ENCODE measurements at places on chromosomes 1 and 21.

DNA sequence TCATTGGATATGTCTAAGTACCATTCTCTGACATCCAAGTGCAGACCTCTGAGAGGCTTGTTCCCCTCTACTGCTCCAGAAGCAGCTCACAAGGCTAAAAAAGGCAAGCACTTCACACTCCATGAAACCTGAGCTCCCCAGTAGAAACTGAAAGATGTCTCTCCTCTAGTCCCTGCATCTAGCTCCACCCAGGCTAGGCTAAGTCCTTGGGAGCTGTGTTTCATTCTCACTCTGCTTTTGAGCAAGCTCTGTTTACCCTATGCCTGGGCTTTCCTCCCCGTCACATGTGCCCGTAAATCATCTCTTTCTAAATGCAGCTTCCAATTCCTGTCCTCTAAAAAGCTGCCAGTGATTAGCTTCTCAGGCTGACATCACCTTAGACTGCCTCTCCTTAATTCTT lies 39.0 kb downstream of the LRRC71 start:
- no peak for DNase-seq

DNA sequence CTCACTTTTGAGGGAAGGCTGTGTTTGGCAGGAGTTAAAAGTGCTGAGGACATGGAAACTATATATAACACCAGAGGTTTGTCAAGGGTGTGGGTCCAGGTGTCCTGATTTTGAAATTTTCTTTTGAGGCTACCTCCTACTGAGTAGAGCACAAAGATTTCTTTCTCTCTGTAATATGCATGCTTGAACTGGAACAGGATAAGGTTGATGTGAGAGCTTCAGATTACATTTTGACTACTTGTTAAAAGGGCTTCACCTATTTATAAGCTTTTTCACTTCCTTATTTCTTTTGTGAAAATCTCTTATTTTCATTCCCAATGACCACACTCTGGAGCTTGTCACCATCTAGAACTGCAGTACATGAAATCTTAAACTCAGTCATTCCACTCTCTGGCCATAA lies 59.8 kb upstream of the PLA2G4A start:
- DNase-seq: no peak

DNA sequence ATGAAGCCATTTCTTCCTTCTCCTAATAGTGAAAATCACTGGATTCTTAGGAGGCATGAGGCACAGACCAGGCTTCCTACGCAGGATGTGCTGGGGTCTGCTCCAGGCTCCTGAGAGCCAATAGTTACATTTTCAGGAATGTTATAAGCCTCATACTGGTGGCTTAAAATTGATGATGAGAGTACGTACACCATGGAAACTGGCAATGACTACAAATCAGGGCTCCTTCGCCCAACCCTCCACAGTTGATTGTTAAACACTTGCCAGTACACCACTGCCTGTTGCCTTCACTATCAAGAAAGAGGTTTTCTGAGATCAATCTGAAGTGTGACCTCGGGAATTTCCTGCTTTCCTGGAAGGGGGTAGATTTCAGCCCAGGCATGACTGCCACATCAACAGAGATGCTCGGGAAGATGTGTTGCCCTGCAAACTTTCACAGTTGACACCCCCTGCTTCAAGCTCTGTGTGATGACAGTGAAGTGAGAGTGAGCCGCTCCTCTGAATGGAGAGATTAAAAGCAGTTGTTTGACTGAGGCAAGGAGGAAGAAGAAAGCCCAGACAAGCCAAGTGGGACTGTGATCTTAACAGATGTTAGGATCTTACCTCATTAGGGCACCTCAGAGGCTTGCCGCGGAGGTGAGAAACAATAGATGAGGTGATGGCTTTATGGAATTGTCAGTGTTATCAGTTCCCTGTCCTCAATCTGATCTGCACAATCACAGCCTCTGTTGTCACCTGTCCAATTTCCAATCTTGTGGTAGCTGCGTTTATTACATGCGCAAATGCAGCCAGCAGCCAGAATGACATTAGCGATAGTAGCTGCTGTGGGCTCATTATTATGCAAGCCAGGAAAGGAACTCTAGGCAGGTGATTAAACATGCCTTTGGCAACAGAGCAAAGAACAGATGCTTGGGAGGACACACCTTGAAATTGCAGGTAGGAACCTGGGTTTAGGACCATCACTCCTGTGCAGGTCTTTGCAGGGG lies 277.3 kb downstream of the KAZN start:
- DNase-seq: no peak

DNA sequence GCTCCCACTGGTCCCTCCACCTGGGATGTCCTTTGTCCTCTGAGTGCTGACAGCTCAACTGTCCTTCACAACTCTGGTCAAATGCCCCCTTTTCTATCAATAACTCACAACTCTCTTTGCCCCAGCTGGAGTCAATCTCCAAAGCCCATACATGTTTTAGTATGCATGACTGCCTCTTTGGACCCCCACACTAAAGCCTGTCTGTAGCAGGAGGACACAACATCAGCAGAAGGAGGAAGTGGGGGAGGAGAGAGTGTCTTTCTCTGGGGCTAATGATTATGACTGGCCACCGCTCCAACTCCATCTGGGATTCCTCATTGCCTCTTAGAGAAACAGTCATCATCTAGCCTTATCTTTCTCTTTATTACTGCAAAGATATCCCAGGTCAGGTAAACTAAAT lies 186.6 kb upstream of the FGGY start:
- DNase-seq: no peak

DNA sequence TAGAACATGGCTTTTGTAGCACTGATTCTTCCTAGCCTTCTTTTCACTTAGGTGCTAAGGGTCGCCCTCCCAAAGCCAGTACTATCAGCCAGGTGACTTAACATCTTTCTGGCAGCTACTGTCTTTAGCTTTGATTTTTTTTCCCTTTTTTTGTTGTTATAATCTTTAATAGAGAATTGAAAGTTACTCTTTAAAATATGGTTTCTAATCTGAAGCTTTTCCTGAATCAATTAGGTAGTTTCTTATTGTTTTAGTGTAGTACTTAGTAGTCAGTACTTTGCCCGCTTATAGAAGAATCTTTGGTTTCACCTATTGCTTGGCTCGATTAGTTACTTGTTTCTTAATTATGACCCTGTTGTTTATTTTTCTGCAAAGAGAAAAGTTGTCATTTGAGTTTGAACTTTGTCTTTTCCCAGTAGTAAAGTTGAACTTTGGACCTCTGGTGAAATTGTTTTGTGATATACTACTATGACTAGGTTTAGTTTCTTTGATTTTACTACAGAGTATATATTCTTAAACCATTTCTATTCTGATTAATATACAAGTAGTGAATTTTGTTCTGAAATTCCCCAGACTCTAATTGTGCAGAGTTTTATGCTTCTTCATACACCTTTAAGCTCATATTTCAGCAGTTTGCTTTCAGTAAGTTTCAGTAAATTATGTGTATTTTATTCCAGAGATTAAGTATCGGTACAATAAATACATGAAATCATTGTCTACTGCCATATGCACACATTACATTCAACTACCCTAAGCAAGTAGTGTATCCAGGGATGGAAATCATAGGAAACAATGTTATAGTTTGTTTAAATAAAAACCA lies 3.9 kb downstream of the MAGI3 start:
- no peak for DNase-seq

DNA sequence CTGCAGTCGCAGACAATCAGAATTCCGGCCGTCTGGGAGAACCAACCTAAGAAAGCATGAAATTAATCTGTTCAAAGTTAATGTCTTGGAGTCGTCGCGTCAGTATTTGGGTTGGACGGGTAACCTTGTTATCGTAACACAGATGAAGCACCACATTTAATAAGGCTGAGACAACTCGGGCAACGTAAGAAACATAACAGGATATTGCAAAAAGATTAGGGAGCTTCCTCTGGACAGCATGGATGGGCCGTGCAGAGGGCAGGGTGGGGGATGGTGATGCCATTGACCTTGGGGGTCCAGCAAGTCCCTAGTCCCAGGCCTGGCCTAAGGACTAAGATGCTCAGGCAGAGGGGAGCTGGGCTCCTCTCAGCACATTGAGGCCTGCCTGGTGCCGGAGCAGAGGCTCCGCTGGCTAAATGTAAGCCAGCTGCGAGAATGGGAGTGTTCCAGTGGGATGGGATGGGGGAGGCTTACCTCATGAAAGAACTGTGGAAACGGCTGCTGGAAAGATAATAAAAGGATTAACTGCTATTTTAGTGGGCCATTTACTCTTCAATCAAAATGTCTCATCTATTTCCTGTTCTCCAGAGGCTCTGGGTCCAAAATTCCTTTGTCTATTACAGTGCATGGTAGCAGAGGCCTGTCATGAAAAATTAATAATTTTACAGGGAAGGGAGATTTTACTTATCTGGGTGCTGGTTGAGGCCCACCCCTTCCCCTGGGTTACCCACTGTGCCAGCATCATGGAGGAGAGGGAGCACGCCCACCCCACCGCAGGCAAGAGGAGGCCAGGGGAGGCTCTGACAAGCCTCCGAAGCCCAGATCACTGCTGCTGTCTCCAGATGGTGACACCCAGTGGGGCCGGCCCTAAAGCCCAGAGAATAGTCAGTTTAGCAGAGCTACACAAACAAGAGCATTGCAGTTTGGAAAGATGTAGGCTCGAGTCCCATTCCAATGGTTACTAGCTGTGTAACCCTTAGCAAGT lies 131.6 kb downstream of the DMRTB1 start:
- DNase-seq: no peak

GRCh38 chr1:170284512-170284911 lies 138.8 kb downstream of the NTMT2 start:
- DNase-seq: no peak

DNA sequence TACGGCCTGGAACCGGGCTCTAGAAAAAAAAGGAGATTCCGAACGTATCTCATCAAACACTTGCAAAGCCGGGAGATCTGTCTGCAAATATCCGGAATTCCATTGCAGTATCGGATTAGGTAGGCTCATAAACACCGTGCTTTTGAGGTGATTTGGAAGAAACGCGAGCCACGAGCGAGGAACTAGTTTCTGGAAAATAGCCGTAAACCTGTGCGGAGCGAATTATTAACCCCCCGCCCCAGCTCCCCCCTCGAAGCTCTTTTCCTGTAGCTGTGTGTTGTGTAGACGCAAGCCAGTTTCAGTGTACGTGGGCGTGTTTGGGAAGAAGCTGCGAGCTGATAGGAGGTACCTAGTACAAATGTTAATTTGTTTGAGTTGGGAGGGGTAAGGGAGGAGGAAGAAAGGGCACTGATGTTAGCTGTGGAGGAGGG lies 1.1 kb downstream of the RALGPS2 start:
- peak; percentile 62 for DNase-seq

GRCh38 chr21:45100866-45101265 lies 26.5 kb downstream of the ADARB1 start:
- no peak for DNase-seq

DNA sequence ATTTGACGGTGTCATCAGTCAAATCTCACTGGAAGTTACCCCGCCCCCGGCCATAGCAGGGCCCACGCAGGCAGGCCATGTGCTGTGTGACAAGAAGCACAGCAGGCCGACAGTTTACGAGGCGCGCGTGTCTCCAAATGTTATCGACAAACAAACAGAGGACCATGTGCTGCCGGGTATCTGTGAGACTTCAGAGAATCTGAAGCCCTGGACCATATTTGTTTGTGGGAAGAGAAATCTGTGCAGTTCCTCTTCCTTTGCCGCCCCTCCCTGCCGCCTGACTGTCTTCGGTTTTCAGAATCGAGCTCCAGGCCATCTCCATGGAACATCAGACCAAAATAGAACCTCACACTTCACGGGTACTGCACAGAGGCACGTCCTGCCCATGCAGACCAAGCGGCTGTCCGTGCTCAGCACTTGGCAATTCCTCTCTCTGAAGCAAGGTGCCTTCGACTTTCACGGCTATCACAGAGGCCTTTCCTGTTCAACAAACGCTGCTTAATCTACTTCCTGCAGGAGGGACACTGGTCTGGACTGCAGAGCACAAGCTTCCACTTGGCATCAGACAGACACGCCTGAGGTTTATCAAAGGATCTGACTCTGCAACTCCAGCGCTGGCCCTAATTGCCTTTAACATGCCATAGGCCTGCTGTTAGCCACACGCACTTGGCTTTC lies 135.7 kb upstream of the KRTAP19-8 start:
- DNase-seq: peak; percentile 77

DNA sequence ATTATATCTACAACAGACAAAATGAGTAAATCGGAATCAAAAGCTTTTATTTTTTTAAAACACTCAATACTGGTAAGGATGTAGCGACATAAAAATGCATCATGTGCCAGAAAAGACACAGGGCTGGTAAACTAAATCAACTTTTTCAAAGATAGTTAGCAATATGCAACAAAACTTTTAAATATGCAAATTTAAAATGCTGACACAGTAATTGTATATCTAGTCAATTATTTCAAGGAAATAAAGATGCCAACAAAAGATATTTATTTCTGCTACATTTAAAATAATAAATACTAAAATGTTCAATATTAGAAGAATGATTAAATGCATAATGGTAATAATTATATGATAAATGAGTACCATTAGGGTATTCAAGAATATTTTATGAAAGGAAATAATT lies 295.1 kb downstream of the SMYD3 start:
- DNase-seq: no peak

DNA sequence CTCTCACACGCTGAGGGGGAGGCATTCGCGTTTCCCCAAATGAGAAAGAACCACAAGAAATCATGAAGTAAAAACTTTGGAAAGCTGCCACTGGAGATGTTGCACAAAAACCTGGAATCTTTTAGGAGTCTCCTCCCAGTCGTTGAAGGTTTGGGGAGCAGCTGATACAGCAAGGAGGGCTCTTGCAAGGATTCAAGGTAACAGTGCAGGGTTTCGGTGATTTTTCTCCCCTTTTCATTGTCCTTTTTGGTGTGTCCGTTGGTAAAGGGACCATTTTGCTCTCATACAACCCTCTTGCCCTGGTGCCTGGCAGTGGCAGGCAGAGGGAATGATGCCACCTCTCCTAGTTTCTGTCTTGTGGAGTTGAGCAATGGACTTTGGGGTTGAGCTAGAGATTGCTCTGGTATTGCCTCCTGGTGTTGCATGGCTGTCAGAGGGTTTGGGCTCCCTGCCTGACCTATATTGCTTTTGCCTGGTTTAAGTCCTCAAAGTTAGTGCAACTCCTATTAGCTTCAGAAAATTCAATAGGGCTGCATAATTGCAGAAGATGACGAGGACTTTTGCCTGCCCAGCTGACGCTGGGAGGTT lies 872 bp downstream of the BRINP2 start:
- no peak for DNase-seq

GRCh38 chr21:26490771-26491170 lies 82.3 kb downstream of the CYYR1 start:
- DNase-seq: no peak

- no peak for DNase-seq
These were observed 21.9 kb downstream of the ERG start for GRCh38 chr21:38476385-38476784.
